Fibroblast of upper back skin (primary cell): ENCODE measurements at places on chromosomes 4 and X.

GRCh38 chr4:66160606-66161005 lies 490.3 kb upstream of the EPHA5 start:
- DNase-seq: peak; percentile 10

DNA sequence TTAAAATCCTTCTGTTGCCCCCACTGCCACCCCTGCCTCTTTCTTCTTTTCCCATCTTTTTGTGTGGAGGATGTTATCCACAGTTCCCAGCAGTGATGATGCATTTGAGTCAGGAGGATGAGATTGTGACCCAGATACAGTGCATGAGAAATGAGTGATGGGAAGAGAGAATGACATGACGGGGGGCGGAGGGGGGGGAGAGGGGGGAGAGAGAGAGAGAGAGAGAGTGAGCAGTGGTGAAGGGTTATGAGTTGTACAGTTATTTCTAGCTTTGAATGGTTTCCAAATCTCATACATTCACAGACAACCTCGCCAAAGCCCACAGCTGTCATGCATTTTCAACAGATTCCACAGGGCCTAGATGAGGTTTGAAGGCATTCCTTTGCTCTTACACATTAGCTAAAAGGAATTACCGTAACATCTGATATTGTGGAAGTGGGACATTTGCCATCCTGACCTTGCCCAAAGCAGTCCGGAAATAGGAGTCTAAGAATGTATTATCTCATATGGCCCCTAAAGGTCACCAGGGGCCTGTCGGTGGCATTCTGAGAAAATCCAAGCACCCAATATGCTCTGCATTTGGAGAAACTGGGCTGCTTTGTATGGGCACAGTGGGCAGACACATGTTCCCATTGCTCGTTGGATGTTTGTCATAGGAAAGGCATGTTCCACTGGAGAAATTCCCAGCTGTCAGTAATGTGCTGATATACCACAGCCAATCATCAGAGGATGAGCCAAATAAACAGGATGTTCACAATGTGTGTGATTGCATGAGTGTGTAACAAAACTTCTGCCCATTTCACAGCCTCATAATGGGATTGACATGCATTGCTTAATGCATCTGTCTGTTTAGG lies 435.8 kb downstream of the SPRY1 start:
- peak; percentile 100 for DNase-seq

- peak; percentile 77 for DNase-seq
These were observed 56.9 kb upstream of the TADA2B start for GRCh38 chr4:6986072-6986780.

DNA sequence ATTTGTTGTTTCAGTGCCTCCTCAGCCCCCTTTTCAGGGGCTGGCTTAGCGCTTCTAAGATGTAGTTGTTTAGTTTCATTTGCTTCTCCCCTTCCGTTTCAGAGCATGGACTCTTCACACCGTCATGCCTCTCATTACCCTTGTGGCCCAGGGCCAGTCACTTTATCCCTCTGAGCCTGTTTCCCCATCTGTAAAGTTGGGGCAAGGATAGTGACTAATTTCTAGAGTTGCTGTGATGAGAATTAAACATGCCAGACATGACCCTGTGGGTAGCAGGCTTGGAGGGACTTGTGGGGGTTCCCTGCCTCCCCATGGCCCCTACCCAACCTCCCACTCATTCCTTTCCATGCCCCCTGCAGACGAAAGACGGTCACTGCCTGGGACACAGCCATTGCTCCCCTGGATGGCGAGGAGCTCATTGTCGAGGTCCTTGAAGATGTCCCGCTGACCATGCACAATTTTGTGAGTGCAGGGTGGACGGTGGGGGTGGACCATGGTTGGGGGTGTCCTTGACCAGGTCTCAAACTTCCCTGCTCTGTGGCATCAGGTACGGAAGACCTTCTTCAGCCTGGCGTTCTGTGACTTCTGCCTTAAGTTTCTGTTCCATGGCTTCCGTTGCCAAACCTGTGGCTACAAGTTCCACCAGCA lies 3.6 kb downstream of the ARAF start:
- no peak for DNase-seq

DNA sequence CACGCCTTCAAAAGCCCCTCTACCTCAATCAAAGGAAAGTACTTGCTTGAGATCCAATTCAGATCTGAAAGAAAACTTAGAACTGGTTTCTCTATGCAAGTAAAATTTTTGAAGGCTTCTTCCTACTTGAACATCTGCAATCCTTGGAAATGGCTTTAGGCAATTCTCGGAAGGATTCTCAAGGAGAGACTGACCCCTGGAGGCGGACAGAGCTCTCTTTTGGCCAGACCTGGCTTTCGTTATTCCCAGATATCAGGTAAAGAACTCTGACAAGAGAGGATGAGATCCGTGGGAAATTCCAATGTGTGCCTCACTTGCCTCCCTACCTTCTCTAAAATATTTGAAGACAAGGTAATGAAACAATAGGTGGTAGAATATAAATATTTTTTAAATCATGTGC lies 670.3 kb upstream of the FAM241A start:
- peak; percentile 58 for DNase-seq

DNA sequence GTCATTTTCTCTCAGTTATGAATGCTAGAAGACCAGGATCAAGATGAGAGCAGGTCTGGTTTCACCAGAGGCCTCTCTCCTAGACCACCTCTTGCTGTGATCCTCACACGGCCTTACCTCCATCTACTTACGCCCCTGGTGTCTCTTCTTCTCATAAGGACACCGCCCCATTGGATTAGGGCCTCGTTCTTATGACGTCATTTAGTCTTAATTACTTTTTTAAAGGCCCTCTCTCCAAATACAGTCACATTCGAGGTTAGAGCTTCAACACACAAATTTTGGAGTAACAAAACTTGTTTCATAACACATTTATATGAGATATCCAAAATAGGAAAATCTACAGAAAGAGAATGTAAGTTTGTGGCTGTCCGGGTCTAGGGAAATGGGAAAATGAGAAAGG lies 391.0 kb upstream of the PITX2 start:
- no peak for DNase-seq

DNA sequence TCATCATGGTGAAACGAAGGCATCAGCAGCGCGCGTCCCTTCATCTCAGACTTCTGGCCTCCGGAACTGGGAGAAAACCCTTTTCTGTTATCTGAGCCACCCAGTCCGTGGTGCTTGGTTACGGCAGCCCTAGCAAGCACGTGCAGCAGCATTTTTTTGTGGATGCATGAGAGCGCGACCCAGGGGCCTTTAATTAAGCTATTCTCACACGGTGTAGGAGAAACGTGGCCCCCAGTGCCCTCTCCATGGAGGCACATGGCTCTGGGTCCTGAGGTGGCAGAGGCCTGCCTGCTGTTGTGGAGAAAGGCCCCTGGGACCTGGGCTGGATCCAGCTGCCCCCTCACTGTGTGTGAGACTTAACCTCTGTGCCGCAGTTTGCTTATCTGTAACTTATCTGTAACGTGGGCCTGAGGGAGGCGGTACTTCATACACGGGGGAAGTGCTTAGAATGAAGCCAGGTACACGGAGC lies 9.5 kb downstream of the CLCN4 start:
- DNase-seq: no peak

GRCh38 chr4:79160962-79161361 lies 164.9 kb downstream of the NAA11 start:
- no peak for DNase-seq

DNA sequence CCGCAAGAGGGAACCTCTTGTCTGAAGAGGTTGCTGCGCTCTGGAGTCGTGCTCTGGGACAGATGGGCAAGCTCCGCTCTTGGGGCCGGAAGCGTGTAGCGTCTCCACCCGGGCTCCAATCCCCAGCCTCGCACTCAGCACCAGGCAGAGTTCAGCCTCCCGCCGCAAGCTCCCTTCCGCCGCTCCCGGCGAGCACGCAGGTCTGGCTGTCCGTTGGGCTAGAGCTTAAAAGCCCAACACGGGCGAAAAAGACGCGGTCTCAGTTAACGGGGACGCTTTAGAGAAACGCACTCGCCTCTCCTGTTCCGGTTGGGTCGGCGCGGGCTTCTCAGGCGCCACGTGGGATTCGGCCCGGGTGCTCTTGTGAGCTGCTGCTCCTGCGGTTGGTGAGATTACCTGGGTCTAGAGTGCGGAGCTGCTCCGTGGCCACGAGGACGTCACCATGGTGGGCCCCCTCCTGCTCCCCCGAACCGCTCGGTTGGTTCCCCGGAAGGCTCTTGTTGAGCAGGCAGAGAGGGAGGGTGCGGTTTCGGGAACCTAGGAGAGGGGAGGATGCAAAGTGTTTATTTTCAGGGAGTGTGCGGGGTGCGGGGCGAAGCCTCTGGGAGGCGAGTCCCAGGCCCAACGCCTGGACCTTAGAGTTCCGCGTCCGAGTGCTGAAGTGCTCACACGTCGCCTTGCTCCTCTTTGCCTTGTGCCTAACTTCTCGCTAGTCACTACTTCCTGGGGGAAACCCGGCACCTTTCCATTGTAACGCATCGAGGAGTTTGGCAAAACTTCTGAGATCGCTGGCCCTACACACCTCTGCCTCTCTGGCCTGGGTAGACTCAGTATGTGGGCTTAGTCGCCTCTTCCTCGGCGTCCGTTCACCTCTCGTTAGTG lies at the start of gene TMA16:
Gene TMA16 (plus strand): TSS at position 331 of the 882 bp plus-strand sequence. CDS start 112 bp downstream, at position 443.
- DNase-seq: peak; percentile 95

- DNase-seq: peak; percentile 39
These were observed 58.1 kb upstream of the ADRA2C start for GRCh38 chr4:3708103-3708510.

GRCh38 chrX:16114611-16115010 lies 8.8 kb upstream of the GRPR start:
- peak; percentile 98 for DNase-seq

DNA sequence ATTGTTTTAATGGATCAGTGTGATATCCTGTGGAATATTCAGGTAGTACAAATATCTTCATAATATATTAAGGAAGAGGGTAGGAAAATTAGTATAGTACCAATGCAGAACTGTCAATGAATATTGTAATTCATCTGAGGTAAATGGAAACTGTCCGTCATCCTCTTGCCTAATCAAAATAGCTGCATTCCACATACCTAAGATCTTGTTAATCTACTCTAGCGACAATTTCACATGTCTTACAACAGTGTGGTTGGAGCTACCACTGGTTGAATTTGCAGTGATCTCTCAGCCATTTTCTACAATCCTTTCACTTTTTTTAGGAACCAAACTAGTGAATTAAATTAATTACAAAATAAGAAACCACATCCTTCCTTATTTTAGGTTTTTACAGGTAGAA lies 117.5 kb downstream of the PCDH18 start:
- peak; percentile 18 for DNase-seq

DNA sequence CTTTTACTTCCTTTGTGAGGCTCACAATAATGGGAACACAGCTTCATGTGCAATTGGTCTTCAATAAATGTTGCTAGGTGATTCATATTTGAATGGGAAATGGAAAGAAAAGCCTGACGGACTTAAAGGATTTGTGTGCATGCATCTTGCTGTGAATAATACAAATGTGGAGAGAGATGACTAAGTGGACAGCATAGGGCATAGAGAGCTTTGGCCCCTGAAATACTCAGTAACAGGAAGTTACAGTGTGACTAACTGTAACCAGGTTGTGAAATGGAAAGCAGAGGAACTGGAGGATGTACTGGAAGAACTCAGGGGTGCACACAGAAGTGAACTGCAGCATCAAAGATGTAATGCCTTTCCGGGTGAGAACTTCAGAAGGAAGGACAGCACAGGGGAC lies 206.7 kb downstream of the MGST2 start:
- DNase-seq: peak; percentile 95

GRCh38 chr4:2290974-2291704 lies 29.2 kb upstream of the MXD4 start:
- DNase-seq: no peak

DNA sequence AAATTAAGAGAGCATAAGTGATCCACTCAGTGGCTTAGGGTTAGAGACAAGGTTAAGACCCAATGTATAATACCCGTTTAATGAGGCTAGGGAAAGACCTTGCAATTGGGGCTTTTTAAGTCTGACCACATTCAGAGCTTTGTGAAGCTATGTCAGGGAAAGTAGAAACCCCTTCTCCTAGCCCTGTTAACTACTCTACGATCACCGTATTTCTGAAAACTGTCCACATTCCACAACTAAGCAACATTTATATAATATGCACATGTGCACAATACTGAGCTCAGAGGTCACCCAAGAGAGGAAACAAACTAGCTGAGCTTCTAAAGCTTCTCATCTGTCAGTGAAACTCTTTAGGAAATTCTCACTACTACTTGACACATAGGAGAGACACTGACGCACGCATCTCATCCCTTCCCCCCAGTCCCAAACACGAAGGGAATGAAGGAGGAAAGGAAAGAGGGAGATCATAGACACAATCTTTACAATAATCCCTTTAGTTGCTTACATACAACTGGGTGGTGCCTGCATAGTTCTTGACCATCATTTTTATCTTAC lies 56.2 kb downstream of the METTL14 start:
- DNase-seq: peak; percentile 17

DNA sequence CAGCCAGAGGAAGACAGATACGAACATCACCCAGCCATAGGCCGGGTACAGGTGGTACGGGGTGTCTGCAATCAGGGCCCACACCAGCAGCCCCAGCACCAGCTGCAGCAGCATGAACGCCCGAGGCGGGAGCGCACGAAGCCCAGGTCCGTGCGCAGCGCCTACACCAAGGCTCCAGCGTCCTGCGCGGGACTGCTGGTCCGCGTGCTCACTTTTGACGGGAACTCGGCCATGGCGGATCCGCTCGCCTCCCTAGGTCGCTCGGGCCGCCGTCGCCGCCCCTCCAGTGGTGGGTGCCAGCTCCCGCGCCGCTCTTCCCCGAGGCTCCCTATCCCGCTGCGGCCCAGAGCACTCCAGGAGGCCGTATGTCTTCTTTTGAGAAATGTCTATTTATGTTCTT lies 181.2 kb upstream of the DIPK2B start:
- no peak for DNase-seq

DNA sequence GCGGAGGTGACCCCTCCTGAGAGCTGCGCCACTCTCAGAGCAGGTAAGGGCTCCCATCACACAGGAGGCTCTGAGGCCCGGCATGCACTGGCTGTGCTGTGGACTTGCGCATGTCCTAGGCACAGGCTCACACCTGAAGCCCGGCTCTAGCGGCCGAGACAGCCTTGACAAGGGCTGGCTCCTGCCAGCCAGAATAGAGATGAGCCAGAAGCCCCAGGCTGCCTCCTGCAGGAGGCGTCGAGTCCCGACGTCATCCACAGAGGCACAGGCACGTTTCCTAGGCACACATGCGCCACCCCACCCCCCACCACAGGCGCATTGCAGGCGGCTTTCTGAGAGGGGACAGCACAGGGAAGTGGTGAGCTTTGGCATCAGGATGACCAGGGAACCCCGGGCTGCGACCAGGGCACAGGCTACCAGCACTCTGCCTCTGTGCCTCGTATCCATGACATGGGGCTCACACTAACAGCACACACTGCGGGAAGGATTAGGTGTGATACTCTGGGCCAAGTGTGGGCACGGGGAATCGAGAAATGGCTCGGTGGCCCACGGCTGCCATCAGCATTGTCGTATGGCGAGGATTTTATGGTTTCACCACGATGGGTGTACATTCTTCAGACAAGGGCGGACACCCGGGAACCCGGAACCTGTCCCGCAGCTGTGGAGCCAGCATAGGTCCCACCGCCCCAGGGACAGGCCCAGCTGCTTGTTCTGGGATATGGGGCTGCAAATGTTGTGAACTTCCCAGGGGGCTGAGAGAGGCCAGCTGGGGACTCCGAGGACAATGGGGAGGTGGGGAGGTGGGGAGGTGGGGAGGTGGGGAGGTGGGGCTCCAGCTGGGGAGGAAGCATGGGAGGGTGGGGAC lies 90.7 kb upstream of the ADRA2C start:
- no peak for DNase-seq

GRCh38 chr4:173805884-173806283 lies 275.9 kb upstream of the HAND2 start:
- no peak for DNase-seq
